Activated CD4-positive, alpha-beta T cell treated with anti-CD3 and anti-CD28 coated beads, Interleukin-2, Interleukin-4, amounts not matched to agents 100 ng/mL and 50 ng/mL, durations not matched to agents 16 hours and 8 hours (primary cell): ENCODE measurements at places on chromosomes 3 and 15.

GRCh38 chr15:70579766-70580165, 183.6 kb downstream of the UACA start:
- no peak for DNase-seq

DNA sequence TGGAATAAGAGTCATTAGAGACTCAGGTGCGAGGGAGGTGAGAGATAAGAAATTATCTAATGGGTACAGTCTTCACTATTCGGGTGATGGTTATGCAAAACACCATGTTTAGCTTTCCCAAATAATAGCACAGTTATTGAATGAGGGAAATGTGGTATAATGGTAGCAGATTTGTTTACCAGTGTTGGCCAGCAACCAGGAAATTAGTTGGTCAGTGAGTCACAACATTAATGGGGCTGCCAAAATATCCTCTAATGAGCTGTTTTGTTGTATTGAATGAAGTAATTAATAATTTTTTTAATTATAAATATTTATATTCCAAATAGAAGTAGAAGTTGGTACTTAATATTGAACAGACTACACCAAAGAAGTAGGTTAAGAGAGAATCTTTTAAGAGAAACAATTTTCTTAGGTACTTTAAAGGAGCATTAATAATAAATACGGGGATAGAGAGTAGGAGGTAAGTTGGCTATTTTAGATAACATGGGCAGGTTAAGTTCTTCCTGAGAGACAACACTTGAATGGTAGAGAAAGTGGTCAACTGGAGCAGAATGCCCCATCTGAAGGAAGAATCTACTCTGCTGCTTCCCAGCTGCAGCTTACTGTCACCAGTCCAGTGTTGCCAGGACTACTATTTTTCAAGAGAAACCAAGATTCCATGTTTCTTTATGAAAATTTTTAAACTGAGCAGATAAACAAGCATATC, 218.8 kb downstream of the UBE2E2 start:
- no peak for DNase-seq

DNA sequence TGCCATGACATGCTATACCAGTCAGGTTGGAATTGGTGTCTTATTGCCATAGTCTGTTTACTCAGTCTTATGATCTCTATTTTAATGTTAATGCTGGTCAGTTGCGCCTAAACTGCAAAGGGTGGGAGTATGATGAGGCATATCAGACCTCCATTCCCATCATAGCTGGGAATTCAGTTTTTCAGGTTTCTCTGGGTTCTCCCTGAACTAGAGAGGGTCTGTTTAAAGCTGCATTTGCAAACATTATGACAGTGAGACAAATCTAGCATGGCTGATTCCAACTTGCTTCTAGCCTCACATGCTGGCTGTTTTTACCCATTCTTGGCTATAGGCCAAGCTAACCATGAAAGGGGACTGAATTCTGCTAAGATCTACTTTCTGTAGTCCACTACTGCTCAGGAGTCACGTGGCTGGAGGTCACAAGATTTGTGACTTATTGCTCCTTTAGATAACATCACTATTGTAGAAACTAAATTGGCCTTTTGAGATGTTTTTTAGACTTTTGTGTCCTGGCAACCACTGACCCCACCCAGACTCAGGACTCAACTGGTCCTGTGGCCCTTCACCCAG, 96.5 kb downstream of the TGFBR2 start:
- DNase-seq, result no peak

GRCh38 chr3:21664996-21665395, 86.0 kb downstream of the ZNF385D start:
- no peak for DNase-seq

DNA sequence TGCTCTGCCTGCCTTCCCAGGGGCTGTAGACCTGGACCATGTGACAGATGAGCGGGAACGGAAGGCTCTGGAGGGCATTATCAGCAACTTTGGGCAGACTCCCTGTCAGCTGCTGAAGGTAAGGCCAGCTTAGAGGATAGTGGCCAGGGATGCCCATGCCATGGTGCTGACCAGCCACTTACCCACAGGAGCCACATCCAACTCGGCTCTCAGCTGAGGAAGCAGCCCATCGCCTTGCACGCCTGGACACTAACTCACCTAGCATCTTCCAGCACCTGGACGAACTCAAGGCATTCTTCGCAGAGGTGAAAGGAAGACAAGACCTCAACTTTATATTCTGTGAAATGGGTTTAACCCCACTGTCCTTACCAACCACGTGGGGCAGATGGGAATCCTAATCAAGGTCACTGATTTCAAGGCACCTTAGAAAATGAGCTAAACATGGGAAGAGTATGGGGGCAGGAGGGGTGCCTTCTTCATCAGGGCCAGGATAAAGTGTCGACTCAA, 26.7 kb downstream of the NBEAL2 start:
- no peak for DNase-seq

DNA sequence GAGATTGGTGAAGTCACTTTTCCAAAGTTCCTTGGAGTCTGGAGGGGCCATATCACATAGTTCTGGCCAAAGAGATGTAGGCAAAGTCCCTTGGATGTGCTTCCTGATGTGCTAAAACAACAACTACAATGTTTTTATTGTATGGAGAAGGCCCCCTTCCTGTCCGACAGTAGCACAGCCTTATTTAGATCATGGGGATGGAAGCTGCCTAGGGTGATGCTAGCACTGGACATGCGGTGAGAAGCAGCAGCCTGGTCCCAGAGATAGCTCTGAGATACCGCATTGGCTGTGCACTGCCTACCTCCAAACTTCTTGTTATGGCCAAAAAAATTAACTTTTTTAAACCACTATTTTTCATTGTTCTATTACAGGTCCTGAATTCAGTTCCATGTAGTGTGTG, 137.6 kb downstream of the AQP9 start:
- DNase-seq, result no peak

GRCh38 chr3:191882289-191882688, 421.3 kb downstream of the PYDC2 start:
- no peak for DNase-seq

DNA sequence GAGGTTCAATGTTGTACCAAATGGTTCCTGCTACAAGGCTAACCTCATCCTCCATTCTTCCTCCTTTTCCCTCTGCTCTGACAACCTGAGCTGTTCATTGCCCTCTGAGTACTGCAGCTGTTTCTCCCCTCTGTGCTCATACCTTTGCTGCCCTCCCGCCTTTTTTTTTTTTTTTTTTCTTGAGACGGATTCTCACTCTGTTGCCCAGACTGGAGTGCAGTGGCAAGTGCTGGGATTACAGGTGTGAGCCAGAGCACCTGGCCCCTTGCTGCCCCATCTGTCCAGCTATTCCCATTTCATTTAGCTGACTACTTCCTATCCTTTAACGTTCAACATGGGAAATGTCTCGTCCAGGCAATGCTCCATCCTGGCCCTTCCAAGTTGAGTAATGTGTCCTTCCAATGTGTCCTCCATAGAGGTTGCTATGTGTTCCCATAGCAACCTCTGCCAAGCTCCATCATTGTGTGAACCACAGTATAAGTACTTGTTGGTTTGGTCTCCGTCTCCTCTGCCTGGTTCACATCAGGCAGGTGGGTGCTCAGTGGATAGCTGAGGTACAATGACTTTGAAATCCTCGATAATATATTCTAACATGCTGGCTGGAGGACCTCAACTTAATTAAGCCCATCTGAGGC, 179.9 kb upstream of the ANKRD28 start:
- DNase-seq, result no peak

DNA sequence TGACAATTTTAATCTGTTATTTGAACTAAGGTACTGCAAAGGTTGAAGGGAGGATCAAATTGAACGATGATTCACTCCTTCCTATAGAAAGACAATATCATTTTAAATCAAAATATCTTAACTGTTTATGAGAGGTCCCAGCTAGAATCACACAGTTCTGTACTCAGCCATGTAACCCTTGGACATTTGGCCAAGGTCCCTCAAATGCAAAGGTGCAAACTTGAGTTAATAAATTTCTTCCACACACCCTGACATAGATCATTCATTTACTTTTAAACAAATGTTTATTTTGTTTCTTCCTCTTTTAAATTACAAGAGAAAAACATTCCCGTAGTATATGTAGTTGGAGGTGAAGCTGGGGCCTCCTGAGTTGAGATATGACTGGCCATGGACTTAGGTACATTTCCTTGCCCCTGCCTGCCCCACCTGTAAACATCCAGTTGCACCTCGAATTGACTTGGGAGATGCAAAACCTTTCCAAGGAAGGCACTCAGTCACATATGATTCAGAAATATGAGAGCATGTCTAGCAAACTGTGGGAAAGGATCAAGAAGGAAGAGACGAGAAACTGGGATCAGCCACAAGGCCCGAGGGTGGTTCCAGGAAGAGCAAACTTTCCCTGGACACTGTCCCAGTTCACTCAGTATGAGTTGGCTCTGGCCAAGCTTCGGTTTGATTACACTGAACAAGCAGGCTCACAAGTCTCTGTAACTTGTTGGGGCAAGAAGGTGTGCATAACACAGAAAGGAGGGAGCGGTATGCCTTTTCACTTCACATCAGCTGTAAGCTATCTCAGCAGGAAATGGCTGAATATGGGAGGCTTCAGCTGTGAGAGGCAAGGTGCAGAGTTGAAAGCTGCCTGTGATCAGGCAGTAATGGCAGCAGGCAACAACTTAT, 6.7 kb downstream of the TNFSF10 start:
- DNase-seq, result peak; percentile 74

DNA sequence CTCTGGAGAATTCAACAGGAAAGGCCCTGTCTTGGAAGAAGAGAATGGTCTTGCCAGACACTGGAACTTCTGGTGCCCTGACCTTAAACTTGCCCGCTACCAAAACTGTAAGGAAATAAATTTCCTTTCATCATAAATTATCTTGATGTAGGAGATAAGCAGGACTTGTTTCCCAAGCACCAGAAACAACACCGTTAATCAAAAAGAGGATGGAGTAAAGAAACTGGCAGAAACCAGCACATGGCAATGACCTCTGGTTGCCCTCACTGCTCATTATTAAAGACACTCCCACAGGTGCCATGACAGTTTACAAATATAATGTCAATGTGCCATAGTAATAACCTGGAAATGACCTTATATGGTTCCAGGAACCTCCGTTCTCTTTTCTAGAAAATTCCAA, 426.1 kb downstream of the EDEM1 start:
- no peak for DNase-seq

DNA sequence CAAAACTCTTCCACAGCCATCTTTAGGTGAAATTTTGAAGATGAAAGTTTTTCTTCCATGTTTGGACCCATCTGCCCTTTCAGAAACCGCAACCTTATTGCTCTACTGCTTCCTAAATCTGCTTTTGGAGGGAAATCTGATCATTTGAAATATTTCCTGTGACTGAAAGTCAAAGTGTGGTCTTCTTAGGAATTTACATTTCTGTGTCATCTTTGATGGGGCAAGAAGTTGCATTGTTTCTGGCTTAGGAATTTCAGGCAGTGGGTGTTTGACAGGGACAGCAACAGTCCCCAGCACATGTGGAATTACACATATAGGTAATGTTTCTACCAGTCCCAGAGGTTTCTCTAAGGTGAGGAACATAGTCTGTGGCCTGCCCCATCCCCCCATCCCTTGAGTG, 5.3 kb upstream of the TYRO3 start:
- DNase-seq, result no peak

GRCh38 chr15:48992545-48992944, 28.8 kb upstream of the SHC4 start:
- no peak for DNase-seq

DNA sequence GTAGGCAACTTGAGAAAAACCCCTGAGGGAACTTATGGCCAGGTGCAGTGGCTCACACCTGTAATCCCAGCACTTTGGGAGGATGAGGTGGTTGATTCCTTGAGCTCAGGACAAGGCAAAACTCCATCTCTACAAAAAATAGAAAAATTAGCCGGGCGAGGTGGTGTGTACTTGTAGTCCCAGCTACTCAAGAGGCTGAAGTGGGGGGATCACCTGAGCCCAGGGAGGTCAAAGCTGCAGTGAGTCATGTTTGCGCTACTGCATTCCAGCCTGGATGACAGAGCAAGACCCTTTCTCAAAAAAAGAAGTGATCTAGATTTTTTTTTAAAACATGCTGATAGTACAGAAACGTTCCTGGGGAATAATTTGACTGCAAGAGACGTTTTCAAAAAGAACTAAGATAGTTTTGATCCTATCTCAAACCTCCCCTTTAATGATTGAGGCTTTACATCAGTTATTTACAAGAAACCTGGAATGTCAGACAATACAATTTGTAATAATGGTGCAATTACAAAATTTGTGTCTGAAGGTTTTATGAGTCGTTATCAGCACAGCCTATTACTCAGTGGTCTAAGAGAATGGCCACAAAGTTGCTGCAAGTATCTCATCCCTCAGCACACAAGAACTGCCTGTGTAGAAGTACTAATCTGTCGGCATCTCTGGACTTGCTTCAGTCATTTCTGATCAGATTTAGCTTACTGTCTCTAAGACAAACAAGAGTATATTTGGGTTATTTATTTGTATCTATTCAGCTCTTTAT, 32.2 kb upstream of the KLHL25 start:
- no peak for DNase-seq

GRCh38 chr3:34683851-34684250, 885.4 kb downstream of the PDCD6IP start:
- peak; percentile 8 for DNase-seq

DNA sequence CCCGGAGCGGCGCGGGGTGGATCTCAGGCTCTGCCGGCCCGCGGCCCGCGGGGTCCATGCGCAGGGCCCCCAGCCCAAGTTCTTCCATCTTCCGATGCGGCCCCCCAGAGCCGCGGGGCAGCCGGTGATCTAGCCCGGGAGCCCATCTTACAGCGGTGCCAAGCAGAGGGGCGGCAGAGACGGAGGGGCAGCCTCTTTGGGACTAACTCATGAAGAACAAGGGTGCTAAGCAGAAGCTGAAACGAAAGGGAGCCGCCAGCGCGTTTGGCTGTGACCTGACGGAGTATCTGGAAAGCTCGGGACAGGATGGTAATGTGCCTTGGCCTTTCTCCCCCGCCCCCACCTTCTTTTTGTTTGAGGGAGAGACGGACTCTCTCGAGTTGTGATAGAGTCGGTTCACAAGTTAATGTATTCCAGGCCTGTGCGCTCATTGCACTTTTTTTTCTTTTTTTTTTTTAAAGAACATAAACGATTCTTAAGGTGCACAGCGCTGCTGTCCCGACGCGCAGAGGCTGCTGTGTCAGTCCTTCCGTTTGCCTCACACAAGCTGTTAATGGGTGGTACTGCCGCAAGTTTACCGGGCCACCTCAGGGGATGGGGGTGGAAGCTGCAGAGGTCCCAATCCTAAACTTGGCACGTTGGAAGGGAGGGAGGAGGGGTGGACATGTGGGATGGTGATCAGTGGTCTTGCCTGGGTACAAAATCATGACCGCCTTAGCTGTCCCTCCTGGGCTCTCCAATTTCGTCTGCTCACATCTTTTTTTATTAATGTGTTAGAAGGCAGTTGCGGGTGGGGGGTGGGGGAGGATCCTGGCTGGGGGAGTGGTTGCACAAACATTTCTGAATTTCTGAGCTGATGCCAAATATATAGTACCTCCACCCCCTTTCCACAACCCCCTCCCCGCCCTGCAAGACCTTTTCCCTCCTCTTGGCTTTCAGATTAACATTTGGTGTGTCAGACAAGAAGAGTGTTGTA, 801 bp downstream of the ARHGAP31 start:
- DNase-seq, result peak; percentile 50
